Left renal cortex interstitium (tissue), 4 donors: ENCODE measurements at places on chromosomes 1 and 21.

DNA sequence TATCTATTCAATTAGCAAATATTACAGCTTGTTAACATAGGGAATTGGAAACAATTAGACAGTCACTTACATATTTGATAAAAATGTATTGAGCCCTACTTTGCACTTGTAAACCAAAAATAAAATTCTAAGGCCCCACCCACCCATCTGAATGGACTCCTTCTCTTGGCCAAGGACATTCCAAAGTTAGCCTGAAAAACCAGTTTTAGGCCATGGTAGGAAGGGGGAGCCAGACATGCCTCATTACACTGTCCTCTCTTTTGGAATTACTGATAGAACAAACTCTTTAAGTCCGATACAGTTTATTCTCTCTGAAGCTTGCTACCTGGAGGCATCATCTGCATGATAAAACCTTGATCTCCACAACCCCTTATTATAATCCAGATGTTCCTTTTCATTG is 28.0 kb upstream of the TSPAN2 start:
- DNase-seq = no peak

GRCh38 chr1:24752305-24752704 is 7.1 kb downstream of the CLIC4 start:
- no peak for DNase-seq

GRCh38 chr1:162753001-162753658 is 37.4 kb upstream of the HSD17B7 start:
- DNase-seq = no peak

GRCh38 chr1:231776010-231776756 is 149.6 kb downstream of the DISC1 start:
- DNase-seq = no peak

GRCh38 chr1:210830034-210831028 is 303.6 kb downstream of the KCNH1 start:
- no peak for DNase-seq
